Activated T-cell treated with anti-CD3 and anti-CD28 coated beads, Interleukin-2, amount 50 U/mL, for 4 hours (primary cell): ENCODE measurements at places on chromosomes 16 and 17.

- no peak for DNase-seq
Measured at GRCh38 chr16:28161626-28162025, 50.1 kb downstream of the XPO6 start.

DNA sequence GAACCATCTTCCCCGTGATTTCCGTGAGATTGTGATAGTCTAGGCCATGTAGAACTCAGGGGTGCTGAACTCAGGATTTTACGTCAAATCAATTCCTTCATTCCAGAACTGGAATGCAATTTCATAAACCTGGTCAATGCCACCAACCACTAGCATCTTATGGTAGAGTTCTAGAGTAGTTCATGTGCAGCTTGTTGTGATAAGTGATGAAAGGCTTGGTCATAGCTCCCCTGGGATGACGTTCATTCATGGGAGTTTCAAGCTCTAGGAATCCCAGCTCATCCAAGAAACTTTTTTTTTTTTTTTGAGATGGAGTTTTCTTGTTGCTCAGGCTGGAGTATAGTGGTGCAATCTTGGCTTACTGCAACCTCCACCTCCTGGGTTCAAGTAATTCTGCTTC is 3.7 kb upstream of the DPEP2 start:
- no peak for DNase-seq

- no peak for DNase-seq
Measured at GRCh38 chr17:57158325-57158724, 73.3 kb downstream of the AKAP1 start.

- no peak for DNase-seq
Measured at GRCh38 chr16:28876019-28876659, 2.1 kb upstream of the ATP2A1 start.

DNA sequence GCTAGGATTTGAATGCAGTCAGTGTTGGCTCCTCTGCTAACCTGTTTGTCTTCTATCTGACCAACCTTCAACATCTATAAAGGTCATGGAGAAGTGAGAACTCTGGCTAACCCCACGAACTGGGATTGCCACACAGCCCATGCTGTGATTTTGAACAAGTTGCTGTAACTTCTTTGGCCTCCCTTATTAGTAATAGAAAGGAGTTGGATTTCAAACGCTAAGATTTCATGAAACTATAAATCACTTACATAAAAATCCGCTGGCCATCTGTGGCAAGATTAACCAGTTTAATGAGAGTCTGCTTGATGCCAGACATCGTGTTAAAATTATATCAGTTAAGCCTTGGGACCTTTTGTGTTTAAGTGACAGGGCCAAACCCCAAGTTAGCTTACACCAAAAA is 53.4 kb downstream of the HSD17B2 start:
- no peak for DNase-seq

- DNase-seq = peak; percentile 42
Measured at GRCh38 chr16:66474750-66475199, 47.7 kb downstream of the BEAN1 start.

DNA sequence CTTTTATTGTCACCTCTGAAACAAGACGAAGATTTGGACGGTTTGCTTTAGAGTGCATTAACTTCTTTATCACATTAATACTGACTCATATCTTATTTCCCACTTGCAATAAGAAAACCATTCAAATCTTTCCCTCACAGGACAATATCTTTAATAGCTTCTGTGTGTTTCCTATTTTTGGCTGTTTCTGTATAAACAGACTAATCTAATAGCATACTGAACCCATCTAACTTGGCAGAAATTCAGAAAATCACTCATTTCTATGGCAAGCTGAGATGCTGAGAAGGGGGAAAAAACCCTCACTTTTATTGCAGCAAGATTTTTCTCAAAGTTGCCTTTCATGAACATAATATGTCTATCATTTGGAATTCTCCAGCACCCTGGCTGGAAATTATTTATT is 524.9 kb downstream of the WWOX start:
- DNase-seq = no peak

- DNase-seq = peak; percentile 74
Measured at GRCh38 chr17:82317394-82318168, at the start of gene CD7. CD7 (minus strand) TSS chr17:82317608; CDS start chr17:82317495, 113 bp downstream.

DNA sequence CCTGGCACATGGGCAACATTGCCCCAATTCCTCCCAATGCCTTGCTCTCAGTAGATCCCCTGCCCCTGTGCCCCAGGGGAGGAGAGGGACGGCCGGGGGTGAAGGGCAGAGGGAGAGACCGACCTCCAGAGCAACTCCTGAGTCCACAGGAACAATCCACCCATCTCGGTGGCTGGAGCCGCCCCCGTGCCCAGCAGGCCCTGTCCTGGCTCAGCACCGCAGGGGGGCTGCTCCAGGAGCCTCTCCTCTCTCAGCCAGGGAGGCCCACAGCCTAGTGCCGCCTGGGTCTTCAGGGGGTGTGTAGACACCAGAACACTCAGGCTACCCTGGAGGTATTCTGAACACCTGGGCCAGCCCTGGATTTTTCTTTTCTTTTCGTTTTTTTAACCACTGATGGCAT is 233.7 kb upstream of the SDK2 start:
- no peak for DNase-seq

DNA sequence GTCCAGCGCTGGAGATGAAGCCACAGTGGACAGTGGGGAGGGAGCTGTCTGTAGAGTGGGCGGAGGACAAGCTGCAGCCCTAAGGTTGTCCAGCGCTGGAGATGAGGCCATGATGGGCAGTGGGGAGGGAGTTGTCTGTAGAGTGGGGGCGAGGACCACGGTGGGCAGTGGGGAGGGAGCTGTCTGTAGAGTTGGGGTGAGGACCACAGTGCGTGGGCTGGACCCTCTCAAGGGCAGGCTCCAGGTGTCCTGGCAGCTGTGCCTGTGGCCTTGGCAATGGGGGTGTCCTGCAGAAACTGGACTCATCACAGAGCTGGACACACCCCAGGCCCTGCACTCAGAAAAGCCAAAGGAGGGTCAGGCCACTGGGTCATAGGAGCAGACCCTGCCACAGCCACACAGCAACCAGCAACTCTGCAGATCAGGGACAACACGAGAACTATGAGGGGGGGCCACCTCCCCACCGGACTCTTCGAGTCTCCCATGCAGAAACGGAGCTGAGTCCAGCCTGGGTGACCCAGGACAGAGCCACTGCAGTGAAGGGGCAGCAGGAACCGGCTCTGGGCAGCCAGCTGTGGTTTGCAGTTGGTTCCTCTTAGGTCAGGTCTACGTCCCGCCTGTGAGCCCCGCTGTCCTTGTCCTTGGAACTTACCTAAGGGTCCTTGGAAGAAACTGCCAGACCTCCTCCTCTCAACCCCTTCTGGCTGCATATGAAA is 33.4 kb upstream of the CBFA2T3 start:
- no peak for DNase-seq

- DNase-seq = peak; percentile 58
Measured at GRCh38 chr16:82011199-82011641, at the start of gene SDR42E1. SDR42E1 (minus strand) TSS chr16:82011470; CDS start chr16:82000858, 10,612 bp downstream.

DNA sequence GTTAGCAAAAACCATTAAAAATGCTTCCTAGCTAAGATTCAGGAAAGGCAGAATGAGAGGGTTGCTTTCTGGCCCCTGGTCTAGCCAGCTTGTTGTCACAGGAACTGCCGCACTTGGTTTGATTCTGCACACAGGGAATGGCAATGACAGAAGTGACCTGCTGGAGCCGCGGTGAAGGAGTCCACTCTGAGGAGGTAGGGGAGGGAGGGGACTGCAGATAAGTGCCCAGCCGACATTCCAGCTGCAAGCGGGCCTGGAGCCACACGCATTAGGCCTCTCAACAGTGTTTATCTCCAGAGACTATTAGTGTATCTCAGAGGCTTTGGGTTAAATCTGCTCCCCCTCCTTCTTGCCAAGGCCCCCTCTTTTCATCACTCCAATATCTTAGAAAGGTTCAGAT is 38.6 kb downstream of the CDRT15 start:
- DNase-seq = no peak

DNA sequence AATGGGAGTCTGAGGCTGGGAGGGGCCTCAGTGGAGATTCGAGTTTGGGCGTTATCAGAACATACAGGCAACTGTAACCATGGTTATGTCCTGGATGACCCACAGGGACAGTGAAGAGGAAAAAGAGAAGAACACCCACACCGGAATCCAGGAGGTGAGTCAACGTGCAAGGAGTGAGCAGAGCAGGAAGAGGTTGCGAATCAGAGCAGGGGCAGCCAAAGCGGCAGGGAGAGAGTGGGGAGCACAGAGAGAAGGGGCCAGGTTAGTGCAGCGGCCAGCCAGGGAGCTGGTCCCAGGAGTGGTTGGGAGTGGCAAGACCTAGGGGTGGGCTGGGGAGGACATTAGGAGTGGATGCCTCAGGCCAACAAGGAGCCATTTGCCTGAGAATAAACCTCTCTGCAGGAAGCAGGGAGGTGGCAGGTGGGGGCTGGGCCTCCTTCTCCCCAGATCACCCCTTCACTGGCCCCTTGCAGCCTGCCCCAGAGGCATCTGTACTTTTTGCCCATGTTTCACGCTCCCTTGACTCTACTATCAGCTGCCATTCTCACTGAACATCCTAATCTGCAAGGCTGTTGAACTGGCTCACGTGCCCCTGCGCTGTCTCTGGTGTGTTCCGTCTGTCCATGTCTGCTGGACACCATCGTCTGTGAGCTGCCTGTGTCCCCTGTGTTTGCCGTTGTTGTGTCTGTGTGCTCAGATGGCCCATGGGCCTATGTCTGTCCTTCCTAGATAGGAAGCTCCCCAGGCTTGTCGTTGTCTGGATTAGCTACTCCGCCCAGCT is 5.1 kb downstream of the KRT13 start:
- DNase-seq = no peak

DNA sequence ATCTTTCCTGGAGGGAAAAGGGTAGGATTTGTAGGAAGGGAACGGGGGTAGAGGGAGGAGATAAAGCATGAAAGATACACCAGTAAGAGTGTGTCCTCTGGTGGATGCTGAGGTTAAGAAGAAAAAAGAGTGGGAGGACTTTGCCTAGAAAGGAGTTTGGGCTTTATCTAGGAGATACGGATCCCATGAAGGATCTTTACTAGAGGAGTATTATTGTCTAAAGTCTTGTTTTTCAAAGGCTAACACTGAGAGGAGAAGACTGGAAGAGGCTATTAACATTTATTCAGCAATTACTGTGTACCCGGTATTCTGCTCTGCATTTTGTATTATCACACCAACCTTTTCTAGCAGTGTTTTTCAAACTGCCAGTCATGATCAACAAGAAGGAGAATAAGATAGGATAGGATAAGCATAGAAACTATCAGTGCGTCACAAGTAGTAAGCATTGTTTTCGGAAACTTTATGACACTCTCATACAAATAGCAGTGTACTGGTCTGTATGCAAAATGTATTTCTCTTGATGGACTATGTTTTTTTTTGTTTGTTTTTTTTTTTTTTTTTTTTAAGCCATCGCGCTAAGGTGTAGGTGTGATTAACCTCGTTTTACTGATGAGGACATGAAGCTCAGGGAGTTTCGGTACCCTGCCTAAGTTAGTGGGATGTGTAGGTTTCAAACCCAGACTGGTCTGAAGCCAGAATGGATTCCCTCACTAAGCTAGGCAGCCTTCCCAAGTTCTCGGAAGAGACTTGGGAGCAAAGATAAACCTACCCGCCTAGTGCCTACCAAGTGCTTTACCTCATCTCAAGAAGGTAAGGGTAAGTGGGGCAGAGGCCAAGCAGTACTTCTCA is 1.3 kb upstream of the SP2 start:
- no peak for DNase-seq
